ENCODE measurements at places on chromosomes 11 and 22.

GRCh38 chr11:114401311-114401710 is 845 bp downstream of the RBM7 start:
- no peak for DNase-seq

- no peak for DNase-seq
Measured at GRCh38 chr11:60917267-60917666, 3.3 kb downstream of the TMEM109 start.

GRCh38 chr11:131392528-131393255 is 22.3 kb downstream of the NTM start:
- DNase-seq = no peak

DNA sequence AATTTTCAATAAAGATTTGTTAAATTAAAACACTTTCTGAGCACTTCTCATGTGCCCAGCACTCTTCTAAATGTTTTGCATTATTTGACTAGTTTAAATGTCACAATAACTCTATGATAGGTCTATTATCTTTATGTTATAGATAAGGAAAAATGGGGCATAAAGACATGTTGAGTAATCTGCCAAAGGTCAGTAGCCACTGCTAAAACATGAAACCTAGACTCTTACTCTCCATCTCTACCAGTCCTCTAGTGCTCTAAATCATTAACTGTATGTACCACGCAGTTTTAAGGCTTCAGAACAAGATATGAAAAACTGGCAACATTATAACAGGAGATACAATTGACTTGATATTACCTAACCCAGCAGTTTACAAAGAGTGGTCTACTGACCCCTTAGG is 6.9 kb downstream of the RAB6A start:
- no peak for DNase-seq

GRCh38 chr11:120599816-120600420 is 88.4 kb downstream of the GRIK4 start:
- DNase-seq = no peak

DNA sequence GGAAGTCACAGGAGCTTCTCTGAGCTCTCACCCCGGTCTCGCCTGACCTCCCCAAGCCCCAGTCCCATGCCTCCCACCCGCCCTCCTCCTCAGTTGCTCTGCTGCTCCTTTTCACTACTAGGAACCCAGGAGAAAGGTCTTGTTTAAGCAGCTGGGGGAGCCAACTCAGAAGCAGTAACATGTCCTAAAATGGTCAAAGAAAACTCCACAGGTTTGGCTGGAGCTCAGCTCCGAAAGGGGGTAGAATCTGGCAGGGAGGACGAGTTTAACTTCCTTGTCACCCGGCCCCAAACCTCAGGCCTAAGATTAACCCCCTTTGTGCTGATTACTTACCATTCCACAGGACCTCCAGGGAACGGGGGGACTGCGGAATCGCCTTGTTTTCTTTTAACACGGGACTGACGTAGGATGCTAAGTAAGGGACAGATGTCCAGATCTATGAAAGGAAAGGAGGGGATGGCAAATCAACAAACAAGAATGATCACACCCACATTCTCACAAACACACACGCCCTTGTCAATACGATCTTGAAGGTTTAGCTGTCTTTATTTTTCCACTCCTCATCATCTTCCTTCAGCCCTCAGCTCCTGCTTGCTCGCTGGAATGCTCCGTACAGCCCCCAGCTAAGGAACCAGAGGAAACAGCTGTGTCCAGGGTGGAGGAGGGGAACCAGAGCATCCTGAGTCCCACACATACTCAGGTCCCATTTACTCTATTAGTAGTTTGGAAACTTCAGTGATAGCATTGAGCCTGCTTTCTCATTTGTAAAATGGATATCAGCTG is 13.5 kb downstream of the PCSK7 start:
- DNase-seq = no peak

- no peak for DNase-seq
Measured at GRCh38 chr11:107043242-107044006, 25.1 kb upstream of the GUCY1A2 start.

- no peak for DNase-seq
Measured at GRCh38 chr22:48592488-48592887, 1235.2 kb downstream of the BRD1 start.

DNA sequence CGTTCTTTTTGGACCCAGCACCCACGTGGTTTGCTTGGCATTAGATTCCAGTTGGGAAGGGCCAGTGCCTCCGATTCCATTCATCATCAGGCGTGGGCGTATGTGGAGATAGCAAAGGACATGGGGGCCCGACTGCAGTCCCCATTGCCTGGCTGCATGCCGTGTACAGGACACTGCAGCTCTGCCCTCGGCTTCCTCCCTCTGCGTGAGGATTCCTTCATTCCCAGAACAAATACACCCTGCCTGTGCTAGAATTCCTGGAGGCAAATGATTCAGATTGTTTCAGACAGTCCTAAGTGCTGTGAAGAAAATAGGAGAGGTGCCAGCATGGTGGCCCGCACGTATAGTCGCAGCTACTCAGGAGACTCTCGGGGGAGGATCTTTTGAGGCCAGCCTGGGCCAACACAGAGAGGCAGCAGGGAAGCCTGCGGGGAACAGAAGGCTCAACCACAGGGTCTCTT is 15.4 kb downstream of the DERL3 start:
- DNase-seq = no peak

DNA sequence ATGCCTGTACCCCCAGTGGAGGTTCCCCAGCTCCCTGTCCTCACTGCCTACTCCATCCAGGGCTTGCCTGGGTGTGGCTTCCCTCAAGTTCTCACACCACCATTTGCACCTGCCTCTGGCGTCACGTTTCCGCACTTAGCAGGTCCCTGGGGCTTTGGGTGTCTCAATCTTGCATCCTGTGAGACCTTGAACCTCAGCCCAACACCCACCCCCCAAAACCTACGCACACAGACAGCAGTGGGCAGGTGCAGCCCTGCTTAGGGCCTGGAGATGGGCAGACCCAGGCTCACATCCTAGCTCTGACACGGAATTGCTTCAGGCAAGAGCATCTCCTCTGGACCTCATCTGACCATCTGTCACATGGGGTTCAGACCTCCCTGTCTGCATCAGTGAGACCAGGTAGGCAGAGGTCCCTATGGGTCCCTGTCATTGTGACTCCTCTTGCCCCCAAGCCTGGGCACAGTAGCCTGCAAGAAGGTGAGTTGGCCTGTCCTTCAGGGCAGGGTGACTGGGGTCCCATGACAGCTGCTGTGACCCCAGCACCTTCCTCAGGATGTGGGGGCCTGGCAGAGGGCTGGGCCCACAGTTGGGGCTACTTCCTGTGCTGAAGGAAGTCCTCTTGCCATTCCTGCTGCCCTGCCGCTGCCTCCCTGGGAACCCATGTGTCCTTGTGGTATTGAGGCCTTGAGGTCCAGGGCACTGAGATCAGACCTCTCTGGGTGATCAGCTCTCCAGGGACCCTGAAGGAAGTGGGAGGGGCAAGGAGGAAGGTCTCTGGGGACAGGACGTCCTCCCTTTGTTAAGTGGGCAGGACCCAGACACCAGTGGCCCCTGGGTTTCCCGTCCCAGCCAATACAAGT is 2.0 kb downstream of the SIPA1 start:
- DNase-seq = no peak

DNA sequence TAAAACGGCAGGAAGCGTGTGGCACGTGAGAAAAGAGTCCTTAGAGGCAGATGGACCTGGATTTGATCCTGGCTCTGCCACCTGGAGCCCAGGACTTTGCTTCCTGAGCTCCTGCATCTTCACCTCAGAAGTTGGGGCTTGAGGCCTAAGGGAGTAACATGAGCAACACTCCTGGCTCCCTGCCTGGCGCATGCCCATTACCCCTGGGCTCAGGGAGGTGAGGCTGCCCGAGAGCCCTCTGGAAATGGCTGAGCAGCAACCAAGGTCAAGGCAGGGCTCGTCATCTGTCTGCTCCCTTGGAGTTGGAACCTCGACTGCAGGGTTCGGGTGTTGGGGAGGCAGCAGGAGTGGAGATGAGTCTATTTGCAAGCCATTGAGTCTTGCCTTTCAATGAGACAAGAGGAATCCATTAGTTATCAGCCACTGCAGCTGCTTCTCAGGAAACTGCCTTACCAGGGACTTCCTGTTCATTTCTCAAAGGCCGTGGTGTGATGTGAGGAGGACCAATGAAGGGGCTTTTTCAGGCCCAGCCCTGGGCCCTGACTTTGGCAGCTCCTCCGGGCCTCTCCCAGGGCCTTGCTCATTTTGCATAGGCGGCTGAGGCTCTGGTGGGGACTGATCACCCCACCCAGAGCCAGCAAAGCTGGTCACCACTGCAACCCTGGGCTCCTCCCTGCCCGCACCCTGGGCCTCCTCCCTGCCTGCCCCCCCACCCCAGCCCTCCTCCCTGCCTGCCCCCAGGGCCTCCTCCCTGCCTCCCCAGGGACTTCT is 6.4 kb downstream of the FADS2 start:
- DNase-seq = no peak

GRCh38 chr22:30694171-30694639 is 469 bp upstream of the OSBP2 start:
- peak; percentile 66 for DNase-seq

DNA sequence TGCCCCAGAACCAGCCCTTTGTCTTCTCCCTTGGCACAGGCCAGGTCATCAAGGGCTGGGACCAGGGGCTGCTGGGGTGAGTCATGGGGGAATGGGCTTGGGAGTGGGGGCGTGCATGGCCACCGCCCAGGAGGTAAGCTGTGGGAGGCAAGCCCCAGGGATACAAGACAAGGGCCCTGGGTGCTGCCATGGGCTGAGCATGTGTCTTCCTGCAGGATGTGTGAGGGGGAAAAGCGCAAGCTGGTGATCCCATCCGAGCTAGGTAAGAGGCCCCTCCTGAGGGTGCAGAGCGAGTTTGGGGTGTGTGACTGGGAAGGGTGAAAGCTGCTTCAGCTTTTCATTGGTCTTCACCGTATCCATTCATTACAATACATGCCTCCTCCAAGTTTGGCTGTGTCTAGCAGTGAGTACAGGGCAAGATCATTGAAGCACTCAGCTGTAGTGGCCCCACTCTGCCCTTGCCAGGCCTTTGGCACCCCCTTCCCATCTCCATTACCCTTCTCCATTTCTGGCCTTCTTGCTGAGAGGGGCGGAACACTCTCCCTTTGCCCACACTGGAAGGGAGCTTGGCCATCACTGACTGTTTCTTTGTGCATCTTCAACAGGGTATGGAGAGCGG is 2.5 kb downstream of the FKBP2 start:
- DNase-seq = no peak

DNA sequence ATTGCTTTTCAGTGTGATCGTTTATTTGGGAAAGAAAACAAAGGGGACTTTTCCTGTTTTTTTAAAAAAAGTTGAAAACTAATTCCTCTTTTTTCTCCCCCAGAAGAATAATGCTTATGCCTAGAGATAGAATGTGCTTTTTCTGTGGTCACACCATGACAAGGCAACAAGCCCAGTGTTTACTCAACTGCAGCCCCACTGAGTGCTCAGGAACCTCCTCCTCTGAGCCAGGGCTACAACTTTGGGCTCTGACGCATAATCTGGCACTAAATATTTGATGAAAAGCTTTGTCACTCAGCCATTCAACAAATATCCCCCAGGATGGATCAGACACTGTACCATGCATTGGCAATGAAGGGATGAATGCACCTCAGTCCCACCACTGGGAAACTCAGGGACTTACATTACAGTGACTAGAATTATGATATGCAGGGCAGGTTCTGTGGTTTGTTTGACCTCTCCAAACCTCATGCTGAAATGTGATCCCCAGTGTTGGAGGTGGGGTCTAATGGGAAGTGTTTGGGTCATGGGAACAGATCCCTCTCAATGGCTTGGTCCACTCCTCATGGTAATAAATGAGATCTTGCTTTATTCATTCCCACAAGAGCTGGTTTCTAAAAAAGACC is 155.9 kb downstream of the CCDC34 start:
- DNase-seq = no peak

DNA sequence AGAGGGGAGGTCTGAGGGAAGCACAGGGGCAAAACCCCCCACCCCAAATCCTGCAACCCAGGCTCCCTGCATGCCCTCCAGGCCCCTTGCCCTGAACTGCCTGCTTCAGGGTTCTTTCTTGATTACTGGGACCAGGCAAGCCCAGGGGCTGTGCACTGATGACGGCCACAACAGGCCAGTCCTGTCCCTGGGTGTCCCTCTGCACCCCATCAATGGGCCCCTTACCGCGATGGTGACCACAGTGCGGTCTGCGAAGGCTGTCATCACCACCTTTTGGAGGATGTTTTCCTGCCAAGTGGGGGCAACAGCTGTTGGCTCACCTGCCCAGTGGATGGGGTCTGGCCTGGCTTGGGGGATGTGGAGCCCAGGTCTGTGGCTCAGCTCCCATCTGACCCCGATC is 5.0 kb upstream of the KCNJ11 start:
- no peak for DNase-seq

DNA sequence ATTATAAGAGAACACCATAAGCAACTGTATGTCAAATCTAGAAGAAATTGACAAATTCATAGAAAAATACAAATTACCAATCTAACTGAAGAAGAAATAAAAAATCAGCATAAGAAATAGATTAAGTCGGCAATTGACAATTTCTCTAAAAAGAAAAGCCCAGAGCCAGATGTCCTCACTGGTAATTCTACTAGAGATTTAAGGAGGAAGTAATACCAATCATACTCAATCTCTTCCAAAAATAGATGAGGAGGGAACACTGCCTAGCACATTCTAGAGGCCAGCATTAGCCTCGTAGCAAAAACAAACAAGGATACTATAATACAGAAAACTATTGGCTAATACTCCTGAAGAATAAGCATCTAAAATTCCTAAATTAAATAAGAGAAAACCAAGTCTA is 40.4 kb upstream of the IGLL5 start:
- no peak for DNase-seq

GRCh38 chr11:112541140-112542046 is 280.7 kb upstream of the PLET1 start:
- no peak for DNase-seq

GRCh38 chr11:104531894-104532293 is 366.4 kb downstream of the CASP12 start:
- no peak for DNase-seq

- DNase-seq = no peak
Measured at GRCh38 chr11:66186470-66186869, 82.0 kb upstream of the RAB1B start.

- DNase-seq = no peak
Measured at GRCh38 chr22:49587987-49588386, 239.7 kb downstream of the BRD1 start.

DNA sequence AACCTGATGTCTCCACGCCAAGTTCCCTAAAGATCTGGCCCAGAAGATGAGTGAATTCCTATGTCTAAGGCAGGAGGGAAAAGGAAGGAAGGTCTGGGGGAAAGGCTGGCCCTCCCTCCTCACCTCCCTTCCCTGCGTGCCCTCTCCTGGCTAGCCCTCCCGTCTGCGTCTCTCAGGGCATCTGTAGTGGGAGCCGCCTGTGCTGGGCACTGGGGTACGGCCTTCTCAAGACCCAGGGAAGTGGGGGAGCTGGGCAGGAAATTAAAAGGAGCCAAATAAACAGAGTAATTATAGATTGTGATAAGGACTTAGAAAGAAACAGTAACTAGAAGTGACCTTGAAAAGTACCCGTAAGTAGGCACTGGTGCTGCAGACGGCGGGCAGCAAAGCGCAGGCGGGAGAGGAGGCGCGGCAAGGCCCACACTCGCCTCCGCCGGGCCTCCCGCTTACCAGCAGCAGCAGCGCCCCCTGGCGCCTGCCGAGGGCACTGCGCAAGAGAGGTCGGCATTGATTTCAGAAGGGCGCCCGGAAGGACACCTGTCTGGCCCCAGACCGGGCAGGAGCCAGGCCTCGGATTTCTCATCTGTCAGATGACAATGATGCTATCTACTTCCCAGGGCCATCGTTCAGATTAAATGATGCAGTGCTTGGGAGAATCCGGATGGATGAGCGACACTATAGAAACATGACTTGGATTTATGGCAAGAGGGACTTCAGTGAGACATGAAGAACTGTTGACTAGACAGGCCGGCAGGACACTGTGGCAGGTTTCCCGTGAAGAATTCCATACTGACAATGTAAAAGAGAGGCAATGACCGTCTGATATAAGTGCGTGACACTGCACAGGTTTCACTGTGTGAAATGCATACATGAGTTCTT is 7.3 kb downstream of the KCNJ1 start:
- peak; percentile 77 for DNase-seq
